Body of pancreas (tissue), 4 donors: ENCODE measurements at places on chromosomes 3 and 15.

DNA sequence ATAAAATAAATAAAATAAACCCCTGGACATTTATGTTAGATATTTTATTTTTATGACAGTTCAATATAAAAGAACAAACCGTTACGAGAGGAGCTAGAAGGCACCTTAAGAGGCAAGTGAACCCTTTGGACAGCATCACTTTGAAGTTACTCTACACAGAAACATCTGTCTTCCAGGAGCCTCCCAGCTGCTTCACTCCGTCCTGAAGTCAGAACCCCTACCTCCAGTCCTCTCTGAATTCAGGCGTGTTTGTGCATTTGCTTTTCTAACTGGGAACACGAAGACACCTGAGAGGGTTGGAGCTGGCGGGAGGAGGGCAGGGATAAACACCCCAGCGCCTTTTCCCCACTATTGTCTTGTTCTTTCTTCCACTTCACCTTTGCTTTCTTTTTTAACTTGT, 46.2 kb downstream of the CMTM7 start:
- no peak for DNase-seq

DNA sequence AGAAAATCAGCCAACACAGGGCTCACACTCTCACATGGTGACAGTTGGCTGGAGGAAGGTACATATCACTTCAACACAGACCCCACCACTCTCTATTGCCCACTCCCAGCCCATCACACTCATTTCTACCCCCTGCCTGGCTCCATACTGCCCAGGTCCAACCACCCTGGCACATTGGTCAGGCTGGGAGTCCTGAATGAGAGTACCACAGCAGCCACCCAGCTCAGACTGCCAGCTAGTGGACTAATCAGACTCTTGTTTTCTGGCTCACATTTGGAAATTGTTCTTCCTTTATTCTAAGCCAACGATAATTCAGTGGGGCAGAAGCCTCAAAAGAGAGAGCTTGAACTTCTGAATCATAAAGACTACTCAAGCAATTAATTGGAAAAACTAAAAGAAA, 20.0 kb downstream of the MRPL46 start:
- DNase-seq, result no peak

DNA sequence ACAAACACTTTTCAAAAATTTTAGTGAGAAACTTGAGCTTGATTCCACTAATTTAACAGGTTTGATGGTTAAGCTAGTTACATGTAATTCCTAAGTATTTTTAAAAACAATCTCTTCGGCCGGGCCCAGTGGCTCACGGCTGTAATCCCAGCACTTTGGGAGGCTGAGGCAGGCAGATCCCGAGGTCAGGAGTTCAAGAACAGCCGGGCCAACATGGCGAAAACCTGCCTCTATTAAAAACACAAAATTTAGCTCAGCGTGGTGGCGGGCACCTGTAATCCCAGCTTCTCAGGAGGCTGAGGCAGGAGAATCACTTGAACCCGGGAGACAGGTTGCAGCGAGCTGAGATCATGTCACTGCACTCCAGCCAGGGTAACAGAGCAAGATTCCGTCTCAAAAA, 25.3 kb downstream of the TRA2B start:
- no peak for DNase-seq

- no peak for DNase-seq
Observed at GRCh38 chr15:68441045-68441743, 9.2 kb upstream of the ITGA11 start.

DNA sequence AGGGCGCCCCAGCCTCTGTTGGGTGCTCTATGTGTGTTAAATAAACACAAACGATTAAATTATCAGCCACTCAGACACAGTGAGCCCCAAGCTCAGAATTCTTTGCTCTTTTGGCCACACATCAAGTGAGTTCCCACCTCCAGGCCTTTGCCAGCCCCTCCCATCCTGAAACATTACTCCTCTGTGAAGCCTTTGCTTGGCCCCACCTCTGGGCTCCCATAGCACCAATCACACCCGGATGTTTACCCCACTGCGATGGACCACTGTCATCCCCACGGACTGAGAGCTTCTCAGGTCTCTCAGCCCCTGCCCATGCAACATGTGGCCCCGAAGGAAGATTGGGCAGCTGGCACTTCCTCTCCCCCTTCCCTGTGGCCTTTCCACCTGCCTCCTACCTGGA, 85.1 kb downstream of the NUP210 start:
- DNase-seq, result no peak

DNA sequence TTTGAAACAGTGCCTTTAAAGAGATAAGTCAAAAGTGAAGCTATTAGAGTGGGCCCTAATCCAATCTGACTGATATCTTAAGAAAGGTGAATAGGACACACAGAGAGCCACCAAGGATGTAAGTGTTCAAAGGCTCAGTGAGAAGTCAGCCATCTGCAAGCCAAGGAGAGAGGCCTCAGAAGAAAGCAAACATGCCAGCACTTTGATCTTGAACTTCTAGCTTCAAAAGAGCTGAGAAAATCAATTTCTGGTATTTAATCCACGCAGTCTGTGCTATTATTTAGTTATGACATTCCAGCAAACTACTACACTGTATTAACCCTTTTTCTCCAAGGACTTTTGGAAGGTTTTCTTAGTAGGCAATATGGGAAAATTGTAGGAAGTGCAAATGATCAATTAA, 95.7 kb downstream of the LRRC3B start:
- no peak for DNase-seq

- no peak for DNase-seq
Observed at GRCh38 chr15:77578641-77579372, 53.9 kb downstream of the LINGO1 start.
